HT-29 (cell line): ENCODE measurements at places on chromosomes 1 and 21. TPM values are rescaled to one million over a fixed set of nuclear protein-coding genes. Genes with fewer than 3 reads are reported as not detected.
A peak's percentile ranks its signal among the peaks of the same experiment; 100 is the strongest.

DNA sequence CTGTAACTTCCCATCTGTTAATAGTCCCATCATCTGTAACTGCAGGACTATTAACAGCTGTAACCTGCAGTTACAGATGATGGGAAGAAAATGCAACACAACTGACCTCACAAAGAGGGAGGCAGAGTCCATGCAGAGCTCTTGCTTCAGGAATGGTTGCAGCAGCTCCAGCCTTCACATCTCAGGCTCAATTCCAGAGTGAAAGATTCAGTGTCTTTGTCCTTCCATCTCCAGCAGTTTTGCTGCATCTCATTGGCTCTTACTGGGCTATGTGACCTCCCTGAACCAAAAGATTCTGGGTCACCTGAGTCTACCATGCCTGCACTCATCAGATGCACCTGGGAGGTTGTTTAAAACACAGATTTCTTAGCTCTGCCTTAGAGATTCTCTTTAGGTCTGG lies 686.7 kb downstream of the MATN1 start:
- no peak for DNase-seq

- no peak for DNase-seq
These were observed 16.2 kb downstream of the GNAT2 start for GRCh38 chr1:109603229-109603628.

DNA sequence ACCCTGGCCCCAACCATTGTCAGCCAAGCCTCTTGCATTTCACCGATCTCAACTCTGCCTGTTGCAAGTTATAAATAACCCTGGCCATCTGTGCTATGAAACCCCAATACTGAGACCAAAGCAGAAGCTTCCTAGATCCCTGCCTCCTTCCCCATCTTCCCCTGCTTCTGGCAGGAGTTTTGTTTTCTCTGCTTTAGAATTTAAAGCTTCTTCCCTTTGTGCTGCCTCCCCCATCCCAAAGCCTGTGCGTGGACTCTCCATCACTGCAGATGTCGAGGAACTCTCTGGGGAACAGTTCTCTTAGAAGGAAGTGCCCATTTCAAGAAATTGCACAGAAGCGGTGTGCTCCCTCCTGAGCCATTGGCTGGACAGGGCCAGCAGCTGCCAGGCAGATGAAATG lies 17.4 kb upstream of the MYOG start:
- no peak for DNase-seq

DNA sequence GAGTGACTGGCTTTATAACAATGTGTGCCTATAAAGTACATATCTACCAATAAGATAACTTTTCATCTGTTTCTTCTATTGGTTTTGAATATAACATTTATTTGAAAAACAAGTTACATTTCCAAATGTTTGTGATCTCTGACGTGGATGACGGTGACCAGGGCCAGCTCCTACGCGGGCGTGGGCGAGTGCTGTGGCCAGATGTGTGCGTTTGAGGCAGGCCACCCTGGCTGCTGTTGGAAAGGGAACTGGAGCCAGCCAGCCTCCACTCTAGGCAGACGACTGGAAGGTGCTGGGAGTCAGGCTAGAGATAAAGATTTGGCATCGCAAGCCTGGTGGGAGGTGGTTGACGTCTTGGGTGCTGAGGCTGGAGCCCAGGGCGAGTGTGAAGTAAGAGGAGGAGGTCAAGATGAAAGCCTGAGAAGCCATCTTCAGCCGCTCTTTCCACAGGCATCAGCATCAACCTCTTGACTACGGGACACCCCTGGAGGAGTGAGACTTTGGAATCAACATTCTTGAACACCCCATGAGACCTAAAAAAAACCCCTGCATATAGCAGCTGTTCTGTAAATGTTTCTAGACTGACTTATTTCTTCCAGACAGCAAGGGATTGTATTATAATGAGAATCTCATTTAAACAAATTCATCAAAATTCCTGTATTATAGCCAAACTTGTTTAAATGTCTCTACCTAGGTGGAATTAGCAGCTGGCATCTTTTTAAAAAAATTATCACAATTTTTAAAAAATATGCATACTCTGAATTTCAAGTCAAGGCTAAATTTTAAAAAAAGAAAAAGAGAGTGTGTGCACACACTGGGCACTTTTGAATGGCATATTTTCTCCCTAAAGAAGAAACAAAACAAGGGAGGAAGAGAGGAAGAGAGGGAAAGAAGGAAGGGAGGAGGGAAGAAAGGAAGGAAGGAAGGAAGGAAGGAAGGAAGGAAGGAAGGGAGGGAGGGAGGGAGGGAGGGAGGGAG lies 112.5 kb upstream of the SLC44A3 start:
- DNase-seq = no peak

DNA sequence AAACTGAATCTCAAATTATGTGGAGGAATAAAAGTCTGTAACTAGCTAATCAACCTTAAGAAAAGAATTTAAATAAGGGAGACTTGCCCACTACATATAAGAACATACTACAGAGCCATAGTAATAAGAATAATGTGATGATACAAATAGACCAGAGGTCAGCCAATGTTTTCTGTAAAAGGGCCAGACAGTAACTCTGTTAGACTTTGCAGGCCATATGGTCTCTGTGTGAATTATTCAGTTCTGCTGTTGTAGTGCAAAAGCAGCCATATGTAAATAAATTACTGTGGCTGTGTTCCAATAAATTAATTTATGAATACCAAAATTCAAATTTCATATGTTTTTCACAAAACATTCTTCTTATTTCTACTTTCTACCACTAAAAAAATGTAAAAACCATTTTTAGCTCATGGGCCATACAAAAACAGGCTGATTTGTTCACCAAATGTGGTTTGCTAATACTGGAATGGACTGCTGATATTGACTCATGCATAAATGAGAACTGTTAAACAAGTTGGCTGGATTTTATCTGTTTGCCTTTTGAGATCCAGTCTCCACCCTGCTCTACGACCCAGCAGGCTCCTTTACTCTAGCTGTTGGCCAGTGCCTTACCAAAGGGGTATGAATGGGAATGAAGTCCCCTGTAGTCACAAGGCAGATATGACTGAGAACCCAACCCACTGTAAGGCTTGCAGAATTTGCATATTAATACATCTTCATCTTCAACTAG lies 98.2 kb upstream of the ZNHIT6 start:
- DNase-seq = no peak

DNA sequence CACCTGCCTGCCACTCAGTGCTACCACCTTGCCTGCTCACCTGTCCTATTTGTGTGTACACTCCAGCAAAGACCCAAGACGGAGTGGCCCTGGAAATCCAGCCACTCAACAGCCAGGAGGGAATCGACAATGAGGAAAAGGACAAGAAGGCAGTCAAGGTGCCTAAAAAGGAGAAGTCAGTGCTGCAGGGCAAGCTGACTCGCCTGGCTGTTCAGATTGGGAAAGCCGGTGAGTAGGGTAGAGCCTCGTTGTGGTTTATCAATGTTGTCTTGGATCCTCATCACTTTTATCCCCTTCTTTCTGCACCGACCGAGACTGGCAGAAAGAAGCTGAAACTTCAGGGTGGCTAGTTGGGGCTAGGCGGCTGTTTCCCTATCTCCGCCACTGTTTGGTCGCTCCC lies 61.4 kb upstream of the LAX1 start:
- DNase-seq = no peak

DNA sequence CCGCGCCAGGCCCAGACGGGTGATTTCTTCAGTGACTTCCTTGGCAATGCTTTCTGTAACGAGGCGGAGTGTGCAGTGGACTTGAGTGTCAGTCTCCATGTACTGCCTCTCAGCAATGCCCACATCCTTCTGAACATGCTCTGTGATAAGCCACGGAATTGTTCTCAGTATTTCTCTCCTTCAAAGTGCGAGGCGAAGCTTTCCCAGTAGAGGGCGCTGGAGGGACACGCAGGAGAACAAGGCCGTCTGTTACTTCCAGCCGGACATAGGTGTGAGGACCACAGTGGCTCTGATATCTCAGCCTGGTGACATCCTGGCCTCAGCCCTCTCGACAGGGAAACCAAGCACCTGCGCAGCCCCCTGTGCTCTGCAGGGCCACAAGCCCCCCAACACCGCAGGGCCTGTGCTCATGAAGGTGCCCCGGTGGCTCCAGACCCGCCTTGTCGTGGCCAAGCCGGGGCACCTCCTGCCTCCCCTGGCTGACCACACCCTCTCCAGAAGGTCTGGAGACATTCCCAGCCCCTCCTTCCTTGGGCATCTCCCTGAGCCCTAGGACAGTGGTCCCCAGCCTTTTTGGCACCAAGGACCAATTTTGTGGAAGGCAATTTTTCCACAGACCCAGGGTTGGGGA lies 46.1 kb upstream of the BACE2 start:
- DNase-seq = peak; percentile 78

DNA sequence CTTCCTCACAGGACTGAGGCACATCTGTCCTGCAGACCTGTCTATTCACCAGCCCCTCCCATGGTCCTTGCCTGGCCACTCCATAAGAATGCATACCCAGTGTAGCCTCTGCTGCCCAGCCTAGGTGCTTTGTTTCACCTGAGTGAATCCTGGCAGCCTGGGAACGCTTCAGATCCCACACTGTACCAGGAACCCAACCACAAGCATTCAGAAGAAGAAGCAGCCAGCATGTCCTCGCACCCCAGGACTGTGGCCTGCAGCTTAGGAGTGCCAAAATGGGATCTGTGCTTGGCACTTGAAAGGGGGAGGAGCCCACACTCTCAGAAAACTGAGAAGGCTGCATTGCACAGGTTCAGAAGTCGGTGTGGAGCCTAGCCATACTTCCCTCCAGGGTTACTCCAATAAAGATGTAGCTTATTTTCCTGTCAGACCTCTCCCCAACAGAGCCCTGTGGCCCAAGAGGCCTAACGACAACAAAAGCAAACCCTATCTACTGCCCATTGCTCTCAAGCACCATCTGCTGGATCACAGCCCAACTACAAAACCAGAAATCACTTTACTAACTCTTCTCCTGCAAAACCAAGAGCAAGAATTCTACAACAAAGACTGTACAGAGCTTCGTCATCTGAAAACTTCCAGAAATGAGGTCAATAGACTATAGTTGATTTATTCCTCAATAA lies 923.1 kb upstream of the NEGR1 start:
- DNase-seq = peak; percentile 21

- no peak for DNase-seq
These were observed 25.2 kb downstream of the CDC42 start for GRCh38 chr1:22077728-22078127.

Gene ADAMTSL4
- not detected in 2 replicates for total RNA-seq

Gene CFHR4
- not detected in 2 replicates for total RNA-seq

Gene CENPL
- 9.9 and 13.0 TPM in 2 replicates for total RNA-seq

Gene NOTCH2
- total RNA-seq = 27.0 and 38.0 TPM in 2 replicates

Gene UTS2
- not detected in 2 replicates for total RNA-seq

Gene SPRR2A
- not detected in 2 replicates for total RNA-seq
